NCI-H460 (cell line): ENCODE measurements at places on chromosomes 11 and 22. TPM values are rescaled to one million over a fixed set of nuclear protein-coding genes. Genes with fewer than 3 reads are reported as not detected.
A peak's percentile ranks its signal among the peaks of the same experiment; 100 is the strongest.

DNA sequence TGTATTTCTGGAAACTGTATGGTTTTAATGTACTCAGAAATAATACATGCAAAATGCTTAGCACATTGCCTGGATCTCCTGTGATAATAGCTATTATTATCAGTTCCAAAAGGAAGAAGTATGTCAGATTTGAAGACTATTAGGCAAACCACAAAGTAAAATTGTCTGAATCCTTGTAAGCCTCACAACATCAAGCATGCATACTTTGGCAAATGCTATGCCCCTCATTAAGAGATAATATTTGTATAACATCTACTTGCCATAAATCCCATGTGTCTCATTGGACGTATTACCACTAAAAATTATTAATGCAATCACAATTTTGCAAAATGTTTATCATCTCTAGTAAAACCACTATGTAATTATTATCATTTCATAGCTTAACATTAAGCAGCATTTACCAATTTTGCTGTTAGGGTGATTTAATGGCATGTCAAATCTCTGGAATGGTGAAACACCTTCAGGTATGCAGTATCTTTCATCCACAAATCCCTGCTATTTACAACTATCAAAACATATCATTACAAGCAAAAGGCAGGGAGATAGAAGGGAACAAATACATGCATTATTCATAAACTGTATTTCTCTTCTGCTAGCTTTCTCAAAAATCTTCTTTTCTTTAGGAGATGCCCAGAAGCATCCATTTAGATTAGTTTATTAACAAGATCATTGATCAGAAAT is 974.6 kb upstream of the RAG2 start:
- no peak for DNase-seq

DNA sequence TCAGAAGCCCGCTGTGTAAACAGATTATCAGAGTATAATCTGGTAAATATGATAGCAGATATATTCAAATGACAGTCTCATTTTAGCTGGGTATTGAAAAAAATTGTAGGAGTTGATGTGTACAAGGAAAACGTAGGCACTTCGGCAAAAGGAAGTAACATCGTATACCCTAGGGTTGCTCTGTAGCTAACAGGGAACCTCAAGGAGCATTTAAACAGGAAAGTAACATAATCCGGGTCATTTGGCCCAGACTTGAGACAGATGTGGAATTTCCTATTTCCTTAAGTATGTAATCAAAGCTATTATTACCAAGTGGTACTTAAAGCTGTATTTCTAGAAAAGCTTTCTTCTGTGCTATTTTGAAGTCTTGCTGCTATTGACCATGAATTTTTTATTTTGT is 215.6 kb downstream of the DDX10 start:
- no peak for DNase-seq

DNA sequence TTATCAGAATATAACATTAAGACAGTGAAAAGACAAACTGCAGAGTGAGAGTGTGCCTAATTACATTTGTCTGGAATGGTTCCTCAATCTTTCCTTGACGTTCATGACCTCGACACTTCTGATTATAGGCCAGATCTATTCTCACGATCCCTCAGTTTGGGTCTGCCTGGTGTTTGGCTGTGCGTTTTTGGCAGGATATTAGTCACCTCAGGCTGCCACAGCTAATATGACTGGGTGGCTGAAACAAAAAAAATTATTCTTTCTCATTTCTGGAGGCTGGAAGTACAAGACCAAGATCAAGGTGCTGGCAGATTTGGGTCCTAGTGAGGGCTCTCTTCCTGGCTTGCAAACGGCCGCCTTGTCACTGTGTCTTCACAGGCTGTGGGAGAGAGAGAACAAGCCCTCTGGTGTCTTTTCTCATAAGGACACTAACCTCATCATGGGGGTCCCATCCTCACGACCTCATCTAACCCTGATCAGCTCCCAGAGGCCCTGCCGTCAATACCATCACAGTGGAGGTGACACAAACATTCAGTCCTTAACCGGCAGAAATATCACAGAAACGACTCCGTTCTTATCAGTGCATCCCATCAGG is 23.2 kb downstream of the IFITM10 start:
- DNase-seq: no peak

- no peak for DNase-seq
Observed at GRCh38 chr11:124872741-124873140, 7.5 kb downstream of the ROBO3 start.

GRCh38 chr22:23204541-23205157 is 24.3 kb downstream of the BCR start:
- DNase-seq: no peak

DNA sequence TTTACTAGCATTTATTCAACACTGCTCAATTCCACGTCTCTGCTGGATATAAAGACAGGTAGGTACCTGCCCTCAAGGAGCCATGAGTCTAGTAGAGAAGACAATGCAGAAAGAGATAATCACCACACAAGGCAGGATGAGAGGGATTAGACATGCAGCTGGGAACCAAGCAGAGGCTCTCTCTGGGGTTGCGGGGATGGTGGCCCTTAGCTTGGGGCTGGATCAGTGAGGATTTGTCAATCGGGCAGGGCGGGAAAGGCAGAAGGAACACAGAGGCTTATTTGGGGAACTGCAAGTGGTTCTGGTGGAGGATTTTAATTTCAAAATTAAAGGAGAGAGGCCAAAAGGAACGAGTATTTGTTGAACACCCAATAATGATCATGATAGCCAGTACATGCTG is 8.5 kb upstream of the DMC1 start:
- no peak for DNase-seq

GRCh38 chr11:89420981-89421380 is 70.2 kb downstream of the NOX4 start:
- no peak for DNase-seq

GRCh38 chr11:2267851-2268728 is 2.3 kb downstream of the ASCL2 start:
- no peak for DNase-seq

DNA sequence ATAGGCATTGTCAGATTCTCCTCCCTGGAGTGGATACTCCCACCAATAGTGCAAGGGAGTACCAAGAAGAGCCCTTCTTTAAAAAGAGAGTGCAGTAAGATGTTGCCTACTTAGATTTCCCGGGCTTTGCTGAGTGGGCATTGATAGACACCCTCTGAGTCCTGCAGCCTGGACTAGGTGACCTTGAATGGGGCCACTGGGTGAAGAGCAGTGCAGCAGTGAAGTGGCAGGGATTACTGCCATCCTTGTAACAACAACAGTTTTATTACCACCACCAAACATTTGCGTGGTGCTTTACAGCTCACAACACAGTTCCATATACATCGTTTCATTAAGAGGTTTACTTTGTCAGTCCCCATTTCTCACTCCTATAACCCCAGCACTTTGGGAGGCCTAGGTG is 59.4 kb downstream of the MICAL2 start:
- no peak for DNase-seq

GRCh38 chr22:23190526-23190925 is 10.2 kb downstream of the BCR start:
- no peak for DNase-seq

- no peak for DNase-seq
Observed at GRCh38 chr22:32411402-32411801, 645 bp downstream of the RTCB start.

DNA sequence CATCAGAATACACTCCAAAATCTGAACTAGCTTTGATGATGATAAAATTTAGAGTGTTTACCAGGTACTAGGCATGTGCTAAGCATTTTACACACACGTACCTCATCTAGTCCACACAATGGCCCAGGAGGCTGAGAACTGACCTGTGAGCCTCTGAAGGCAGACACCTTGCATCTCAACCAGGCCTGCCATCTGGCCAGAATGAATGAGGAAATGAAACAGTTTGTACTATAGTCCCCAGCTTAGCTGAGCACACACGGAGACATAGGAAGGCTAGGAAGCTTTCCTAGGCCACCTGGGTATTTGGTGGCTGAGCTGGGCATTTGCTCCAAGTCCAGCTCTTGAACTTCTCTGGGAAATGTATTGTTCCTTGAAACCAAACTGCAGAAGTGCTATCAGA is 6.9 kb upstream of the SHANK3 start:
- no peak for DNase-seq

DNA sequence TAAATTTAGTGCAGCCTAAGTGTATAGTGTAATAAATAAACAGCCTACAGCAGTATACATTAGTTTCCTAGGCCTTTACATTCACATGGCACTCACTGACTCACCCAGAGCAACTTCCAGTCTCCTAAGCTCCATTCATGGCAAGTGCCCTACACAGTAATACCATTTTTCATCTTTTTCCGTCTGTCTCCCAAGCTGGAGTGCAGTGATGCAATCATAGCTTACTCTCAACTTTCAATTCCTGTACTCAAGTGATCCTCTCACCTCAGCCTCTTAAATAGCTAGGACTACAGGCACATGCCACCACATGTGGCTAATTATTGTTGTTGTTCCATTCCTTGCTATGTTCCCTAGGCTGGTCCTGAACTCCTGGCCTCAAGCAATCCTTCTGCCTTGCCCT is 54.4 kb downstream of the FCHSD2 start:
- DNase-seq: no peak

GRCh38 chr11:37115963-37116362 is 517.9 kb upstream of the RAG2 start:
- DNase-seq: no peak

- DNase-seq: no peak
Observed at GRCh38 chr11:39236916-39237315, 2222.5 kb downstream of the LRRC4C start.

- DNase-seq: no peak
Observed at GRCh38 chr11:18312012-18312411, 9.9 kb downstream of the HPS5 start.

GRCh38 chr11:19393941-19394340 is 153.2 kb upstream of the E2F8 start:
- no peak for DNase-seq

- no peak for DNase-seq
Observed at GRCh38 chr11:107785401-107785800, 73.2 kb downstream of the SLC35F2 start.

DNA sequence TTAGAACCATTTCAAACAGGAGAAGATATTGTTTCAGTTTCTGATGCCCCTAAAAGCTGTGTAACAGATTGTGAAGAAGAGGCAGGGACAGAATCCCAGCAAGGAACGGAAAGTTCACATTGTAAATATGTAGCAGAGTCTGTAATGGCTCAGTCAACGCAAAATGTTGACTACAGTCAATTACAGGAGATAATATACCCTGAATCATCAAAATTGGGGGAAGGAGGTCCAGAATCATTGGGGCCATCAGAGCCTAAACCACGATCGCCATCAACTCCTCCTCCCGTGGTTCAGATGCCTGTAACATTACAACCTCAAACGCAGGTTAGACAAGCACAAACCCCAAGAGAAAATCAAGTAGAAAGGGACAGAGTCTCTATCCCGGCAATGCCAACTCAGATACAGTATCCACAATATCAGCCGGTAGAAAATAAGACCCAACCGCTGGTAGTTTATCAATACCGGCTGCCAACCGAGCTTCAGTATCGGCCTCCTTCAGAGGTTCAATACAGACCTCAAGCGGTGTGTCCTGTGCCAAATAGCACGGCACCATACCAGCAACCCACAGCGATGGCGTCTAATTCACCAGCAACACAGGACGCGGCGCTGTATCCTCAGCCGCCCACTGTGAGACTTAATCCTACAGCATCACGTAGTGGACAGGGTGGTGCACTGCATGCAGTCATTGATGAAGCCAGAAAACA is 40.8 kb downstream of the IGLL1 start:
- peak; percentile 77 for DNase-seq

GRCh38 chr11:76336597-76336996 is 44.3 kb downstream of the THAP12 start:
- no peak for DNase-seq

Gene RIBC2
- total RNA-seq: 0.72 and 1.1 TPM in 2 replicates

Gene NLRP10
- not detected in 2 replicates for total RNA-seq

Gene DUSP8
- total RNA-seq: 1.1 and 3.1 TPM in 2 replicates

Gene POLR2L
- 143 and 174 TPM in 2 replicates for total RNA-seq

Gene SEZ6L
- not detected in 2 replicates for total RNA-seq

Gene GLB1L2
- total RNA-seq: 8.9 and 9.3 TPM in 2 replicates

Gene MMP13
- not detected in 2 replicates for total RNA-seq
